ENCODE measurements at places on chromosomes 1 and 21.

DNA sequence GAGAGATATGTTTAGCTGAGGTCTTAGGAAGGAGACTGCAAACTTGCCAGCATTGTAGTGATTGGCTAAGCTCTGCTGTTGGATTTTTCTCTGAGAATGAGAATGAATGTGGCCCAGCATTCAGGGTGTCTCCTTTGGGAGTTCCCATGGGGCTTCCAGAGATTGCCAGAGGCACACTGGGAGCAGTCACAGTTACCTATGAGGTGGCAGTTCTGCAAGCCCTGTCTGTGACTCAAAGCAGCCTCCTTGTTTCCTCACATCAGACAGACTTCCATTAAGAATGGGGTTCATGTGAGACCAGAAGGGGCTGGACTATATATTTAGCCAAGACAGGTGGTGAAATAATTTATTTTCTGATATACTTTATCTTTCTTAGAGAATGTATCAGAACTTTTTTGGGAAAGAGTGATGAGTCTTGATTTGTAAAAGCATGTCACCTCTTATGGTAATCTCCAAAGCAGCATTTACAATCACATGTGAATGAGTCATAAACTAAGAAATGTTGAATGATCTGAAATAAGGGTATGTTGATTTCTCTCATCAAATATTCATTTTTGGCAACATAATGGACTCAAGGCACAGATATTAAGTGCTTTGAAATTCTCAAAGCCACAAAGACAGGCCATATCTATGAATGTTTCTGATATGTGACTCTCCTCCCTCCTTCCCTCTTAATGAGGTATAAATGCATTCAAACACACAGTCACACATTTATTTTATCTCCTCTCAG lies 9.5 kb upstream of the SLC19A2 start:
- no peak for DNase-seq

DNA sequence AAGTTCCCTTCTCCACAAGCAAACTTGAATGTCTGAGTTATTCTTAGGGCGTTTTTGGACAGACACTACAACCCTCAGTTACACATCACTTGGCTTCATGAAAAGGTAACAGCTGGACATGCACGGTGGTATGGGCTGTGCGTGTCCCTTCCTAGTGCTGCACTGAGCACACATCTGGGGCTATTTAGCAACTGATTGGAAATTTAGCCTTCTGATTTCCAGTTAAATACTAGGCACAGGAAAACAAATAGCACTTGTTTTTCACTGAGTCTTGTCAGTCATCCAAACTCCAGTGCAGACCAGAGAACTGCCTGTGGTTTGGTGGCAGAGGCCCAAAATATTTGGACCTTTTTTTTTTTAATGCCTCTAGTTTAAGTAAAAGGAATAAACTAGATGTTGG lies 134.7 kb downstream of the TGFBR3 start:
- DNase-seq, result no peak

GRCh38 chr1:171913385-171913784 lies 72.1 kb downstream of the DNM3 start:
- DNase-seq, result no peak

DNA sequence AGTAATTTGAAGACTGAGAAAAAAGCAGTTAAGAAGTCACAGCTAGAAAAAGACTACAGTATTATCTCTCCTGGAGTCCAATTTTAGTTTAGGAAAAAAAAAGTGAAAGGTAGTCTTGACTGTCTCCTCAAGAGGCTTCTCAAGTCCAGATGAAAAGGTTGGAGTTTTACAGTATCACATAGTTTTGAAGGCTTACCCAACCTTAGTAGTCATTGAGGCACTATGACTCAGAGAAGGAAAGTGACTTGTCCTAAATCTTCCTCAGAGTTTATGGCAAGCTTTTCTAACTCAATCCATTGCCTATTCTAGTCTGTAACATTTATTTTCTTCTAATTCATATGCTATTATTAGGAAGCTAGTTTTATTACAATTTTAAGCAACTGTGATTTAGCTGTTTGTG lies 174.9 kb downstream of the DPYD start:
- no peak for DNase-seq

- no peak for DNase-seq
Observed at GRCh38 chr1:235984041-235984825, 80.7 kb downstream of the NID1 start.

GRCh38 chr21:25994758-25995163 lies 175.8 kb downstream of the APP start:
- no peak for DNase-seq

DNA sequence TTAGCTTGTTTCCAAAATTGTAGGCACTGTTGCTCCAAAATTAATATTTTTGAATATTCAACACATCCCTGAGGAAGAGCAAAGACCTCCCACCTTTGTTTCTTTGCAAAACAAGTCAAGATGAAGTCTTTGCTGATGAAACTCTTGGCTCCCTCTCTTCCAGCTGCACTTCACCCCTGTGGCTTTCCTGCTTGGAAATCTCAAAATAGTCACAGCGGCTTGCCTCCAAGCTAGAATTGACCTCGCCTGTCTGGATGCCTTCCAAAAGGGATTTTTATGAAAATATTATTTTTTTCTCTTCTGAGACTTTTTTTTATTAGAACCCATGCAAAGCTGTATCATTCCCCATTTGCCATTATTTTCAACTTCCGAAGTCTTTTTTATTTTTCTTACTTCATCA lies 71.1 kb upstream of the MROH9 start:
- DNase-seq, result no peak

GRCh38 chr1:3348196-3348865 lies 106.1 kb upstream of the ARHGEF16 start:
- no peak for DNase-seq

GRCh38 chr1:27356619-27357280 lies 10.0 kb downstream of the MAP3K6 start:
- no peak for DNase-seq

GRCh38 chr1:145962157-145963102 lies 1.9 kb downstream of the ANKRD34A start:
- no peak for DNase-seq

DNA sequence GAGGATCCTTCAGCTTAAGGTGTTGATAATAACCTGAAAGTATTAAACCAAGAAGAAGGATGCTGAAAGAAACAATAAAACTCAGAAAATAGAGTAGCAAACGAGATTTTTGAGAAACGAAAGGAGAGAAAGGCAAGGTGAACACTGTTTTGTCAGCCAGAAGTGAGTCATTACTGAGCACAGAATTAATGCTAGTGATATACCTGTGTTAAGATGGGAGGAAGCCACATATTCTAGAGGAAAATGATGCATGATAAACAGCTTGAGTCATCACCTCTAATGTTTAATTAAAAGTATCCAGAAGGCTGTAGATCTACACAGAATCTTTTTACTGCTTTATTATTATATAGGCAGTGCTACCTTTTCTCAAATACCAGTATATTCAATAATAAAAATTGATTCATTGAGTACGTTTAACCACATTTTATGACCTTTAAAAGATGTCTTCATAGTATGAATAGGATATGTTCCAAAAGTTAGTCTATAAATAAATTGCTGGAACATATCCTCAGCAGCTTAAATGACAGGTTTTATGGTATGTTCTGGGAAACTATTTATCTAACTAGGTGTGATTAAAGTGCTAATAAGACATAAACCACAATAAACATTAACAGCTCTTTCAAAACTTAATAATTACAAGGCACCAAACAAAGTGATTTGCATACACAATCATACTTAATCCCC lies 10.3 kb downstream of the SH3GLB1 start:
- DNase-seq, result no peak

- no peak for DNase-seq
Observed at GRCh38 chr1:6427441-6428390, 3.1 kb downstream of the ESPN start.

DNA sequence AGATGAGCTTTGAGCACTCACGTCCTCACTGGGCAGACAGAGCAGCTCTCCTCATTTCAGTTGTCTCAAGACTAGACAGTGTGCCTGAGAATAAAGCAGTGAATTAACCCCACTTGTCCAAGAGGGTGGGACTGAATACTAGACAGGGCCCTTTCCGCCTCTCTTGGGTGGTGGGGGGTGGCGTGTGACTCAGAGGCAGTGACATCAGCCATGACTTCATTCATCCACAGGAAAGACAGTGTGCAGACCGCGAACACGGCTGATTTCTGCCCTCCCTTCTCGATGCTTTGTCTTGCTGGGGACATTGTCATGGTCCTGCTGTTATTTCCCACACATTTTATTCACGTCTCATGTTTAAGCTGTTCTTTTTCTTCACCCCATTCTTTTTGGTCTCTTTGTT lies 64.9 kb downstream of the FGGY start:
- no peak for DNase-seq

- no peak for DNase-seq
Observed at GRCh38 chr1:203069030-203069747, 16.6 kb downstream of the MYOG start.

DNA sequence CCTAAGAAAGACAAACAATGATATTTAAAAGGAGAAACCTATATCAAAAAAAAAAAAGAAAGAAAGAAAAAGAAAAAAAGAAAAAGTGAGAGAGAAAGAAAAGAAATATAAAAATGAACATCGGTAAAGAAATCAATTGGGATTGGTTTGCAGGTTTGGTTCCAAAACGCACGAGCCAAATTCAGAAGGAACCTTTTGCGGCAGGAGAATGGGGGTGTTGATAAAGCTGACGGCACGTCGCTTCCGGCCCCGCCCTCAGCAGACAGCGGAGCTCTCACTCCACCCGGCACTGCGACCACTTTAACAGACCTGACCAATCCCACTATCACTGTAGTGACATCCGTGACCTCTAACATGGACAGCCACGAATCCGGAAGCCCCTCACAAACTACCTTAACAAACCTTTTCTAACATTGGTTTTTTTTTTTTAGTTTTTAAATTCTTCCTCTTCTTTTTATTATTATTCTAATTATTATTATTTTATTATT lies 11.7 kb downstream of the LHX9 start:
- DNase-seq, result no peak

- DNase-seq, result no peak
Observed at GRCh38 chr1:39132505-39133339, 71.8 kb upstream of the MACF1 start.

DNA sequence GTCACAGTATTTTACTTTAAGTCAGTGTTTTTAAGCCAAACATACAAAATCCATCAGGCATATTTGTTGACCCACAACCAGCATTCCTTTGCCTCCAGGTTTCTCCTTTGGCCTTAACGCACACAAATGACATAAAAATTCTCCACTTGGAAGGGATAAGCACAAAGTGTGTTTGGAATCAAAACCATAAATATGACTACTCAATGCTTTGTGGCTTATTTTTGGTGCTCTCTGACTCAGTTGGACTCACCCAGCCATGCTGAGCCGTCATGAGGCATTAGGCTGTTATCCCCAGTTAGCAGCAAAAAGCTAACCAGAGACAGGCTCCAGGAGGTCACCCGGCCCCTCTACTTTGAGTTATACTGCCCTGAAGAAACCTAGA lies 948 bp downstream of the PRUNE1 start:
- no peak for DNase-seq

- DNase-seq, result no peak
Observed at GRCh38 chr1:193210996-193211395, 24.6 kb upstream of the B3GALT2 start.

- no peak for DNase-seq
Observed at GRCh38 chr1:161929137-161929536, 94.5 kb downstream of the OLFML2B start.

GRCh38 chr21:43934116-43934515 lies 69.1 kb downstream of the AGPAT3 start:
- no peak for DNase-seq

DNA sequence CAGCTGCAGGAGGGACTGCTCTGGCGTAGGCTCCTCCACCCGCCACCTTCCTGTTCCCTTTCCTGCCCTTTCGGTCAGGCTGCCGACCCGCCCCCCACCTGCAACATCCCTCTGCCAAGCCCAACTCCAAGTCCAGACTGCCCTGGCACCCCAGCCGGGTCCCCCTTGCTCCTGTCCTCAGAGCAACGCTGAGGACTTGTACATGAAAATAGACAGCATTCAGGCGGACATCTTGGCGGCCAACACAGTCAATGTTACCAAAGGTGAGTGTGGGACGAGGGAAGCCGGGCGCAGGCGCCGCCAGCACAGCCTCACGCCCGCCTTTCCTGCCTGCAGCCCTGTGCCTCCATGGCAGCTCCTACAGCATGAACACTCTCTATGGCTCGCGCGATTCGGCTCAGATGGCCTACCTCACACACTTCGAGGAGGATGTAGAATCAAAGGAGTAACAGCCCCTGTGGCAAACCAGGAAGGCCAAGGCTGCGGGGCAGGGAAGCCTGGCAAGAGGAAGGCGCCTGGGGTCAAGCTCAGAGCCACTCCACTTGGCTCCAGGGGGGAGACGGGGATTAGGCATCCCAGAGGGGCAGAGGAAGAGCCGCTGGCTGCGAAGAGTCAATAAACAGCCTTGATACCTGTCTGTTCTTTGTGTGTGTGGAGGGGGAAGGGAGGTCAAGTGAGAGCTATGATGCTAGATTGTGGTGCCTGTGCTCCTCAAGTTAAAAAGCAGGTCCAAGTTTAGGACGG lies 5.8 kb downstream of the RNU5D-1 start:
- no peak for DNase-seq

GRCh38 chr1:22416555-22417454 lies 34.8 kb upstream of the ZBTB40 start:
- peak; percentile 28 for DNase-seq

- no peak for DNase-seq
Observed at GRCh38 chr21:17708522-17709265, 96.0 kb upstream of the BTG3 start.

DNA sequence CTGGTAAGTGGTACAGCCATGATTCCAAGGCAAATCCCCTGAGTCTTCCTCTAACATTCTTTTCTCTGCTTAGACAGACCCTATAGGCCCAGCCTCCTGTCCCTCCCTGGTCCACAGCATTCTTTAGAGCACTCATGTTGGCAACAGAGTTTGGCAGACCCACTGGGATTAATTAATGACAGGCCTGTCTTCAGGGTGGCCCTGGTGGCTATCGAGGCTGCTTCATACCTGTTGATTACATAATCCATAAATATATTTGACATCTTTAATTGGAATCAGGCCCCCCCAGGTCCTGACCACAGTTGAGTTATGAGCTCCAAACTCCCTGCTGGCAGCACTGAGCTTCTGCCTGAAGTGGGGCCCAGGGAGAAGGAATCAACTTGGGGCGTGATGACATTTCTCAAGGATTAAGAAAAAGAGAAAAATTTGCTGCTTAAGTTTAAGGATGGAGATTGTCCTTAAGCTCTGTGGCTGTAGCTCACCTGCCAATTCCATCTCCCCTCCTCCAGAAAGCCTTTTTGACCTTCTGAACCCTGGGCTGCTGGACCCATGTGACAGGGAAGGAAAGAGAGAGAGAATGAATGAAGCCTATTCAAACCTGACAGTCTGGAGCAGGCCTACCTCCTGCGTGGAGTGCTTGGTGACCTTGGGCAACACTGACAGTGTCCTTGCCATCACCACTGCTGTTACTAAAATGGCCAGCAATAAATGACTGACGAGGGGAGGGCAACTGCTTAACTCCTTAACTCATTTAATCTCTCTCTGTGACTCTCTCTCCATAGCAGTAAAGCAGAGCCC lies 156.6 kb downstream of the TRABD2B start:
- no peak for DNase-seq

- DNase-seq, result peak; percentile 42
Observed at GRCh38 chr1:234608911-234609690, 877 bp downstream of the IRF2BP2 start.
